Activated CD8-positive, alpha-beta memory T cell treated with anti-CD3 and anti-CD28 coated beads, Interleukin-2, amount 10 ng/mL, durations not matched to agents 7 days and 5 days (primary cell): ENCODE measurements at places on chromosomes 13 and 19. TPM values are rescaled to one million over a fixed set of nuclear protein-coding genes. Genes with fewer than 3 reads are reported as not detected.

Gene SHC2
- total RNA-seq = not detected

Gene KIR2DL3
- 0.30 TPM for total RNA-seq

Gene PSG11
- total RNA-seq = not detected

Gene RFPL4A
- total RNA-seq = not detected

Gene PCDH8
- not detected for total RNA-seq

Gene ZNF568
- 6.7 TPM for total RNA-seq

Gene ZIK1
- total RNA-seq = 10.6 TPM

Gene AXL
- 0.05 TPM for total RNA-seq

Gene CD70
- 74.3 TPM for total RNA-seq

DNA sequence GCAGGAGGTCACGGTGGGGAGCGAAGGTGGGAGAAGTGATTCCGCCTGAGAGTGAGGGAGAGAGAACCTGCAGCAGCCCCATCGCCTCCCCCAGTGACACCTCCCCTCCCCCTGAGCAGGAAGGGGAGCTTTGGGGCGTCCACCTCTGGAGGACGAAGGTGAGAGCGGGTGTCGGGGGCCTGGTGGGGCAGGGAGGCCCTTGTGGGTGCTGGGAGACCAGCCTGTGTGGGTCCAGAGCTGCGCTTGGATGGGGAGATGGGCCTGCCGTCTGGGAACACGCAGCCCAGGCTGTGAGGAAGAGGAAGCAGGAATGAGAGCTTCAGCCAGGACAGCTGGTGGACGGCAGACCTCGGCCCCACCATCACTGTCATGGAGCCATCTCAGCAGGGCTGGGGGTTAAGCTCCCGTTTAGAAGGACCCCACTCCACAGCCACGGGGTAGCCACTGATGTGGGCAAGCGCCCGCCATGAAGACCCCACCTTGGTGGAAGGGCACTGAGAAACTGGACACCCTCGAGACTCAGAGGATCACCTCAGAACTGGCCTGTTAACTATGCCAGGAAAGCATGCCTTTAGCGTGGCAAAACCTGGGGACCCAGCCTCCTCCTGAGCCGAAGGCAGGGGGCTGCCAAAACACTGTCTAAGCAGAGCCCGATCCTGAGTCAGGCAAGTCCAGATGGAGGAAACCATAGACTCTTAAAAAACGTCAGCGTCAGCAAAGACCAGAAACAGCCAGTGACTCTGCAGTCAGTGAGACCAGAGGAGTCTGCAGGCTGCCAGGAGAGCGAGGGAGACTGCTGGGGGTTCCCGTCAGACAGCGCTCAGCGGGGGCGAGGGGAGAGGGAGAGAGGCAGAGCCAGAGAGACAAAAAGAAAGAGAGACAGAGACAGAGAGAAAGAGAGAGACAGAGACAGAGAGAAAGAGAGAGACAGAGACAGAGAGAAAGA lies 6.4 kb upstream of the PROZ start:
- DNase-seq = no peak

GRCh38 chr13:46015366-46015765 lies 37.2 kb downstream of the ZC3H13 start:
- no peak for DNase-seq

DNA sequence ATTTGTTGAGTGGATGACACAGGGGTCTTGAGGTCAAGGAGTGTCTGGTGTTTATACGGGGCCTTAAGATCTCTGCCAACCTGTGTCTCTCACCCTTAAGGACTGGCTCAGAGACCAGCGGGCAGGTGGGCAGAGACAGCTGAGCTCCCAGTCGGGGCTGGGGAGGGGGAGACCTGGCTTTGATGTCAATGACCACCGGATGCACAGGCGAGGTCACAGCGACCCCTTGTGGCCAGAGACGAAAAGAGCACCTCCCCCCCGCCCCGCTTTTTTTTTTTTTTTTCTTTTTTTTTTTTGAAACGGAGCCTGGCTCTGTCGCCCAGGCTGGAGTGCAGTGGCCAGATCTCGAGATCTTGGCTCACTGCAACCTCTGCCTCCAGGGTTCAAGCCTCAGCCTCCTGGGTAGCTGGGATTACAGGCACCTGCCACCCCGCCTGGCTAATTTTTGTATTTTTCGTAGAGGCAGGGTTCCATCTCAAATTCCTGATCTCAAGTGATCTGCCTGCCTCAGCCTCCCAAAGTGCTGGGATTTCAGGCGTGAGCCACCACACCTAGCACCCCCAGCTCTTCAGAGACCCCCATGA lies 12.1 kb upstream of the KLK14 start:
- no peak for DNase-seq

GRCh38 chr19:11361037-11361770 lies 6.0 kb downstream of the PLPPR2 start:
- no peak for DNase-seq

GRCh38 chr13:44350775-44351504 lies 22.7 kb upstream of the SERP2 start:
- no peak for DNase-seq

DNA sequence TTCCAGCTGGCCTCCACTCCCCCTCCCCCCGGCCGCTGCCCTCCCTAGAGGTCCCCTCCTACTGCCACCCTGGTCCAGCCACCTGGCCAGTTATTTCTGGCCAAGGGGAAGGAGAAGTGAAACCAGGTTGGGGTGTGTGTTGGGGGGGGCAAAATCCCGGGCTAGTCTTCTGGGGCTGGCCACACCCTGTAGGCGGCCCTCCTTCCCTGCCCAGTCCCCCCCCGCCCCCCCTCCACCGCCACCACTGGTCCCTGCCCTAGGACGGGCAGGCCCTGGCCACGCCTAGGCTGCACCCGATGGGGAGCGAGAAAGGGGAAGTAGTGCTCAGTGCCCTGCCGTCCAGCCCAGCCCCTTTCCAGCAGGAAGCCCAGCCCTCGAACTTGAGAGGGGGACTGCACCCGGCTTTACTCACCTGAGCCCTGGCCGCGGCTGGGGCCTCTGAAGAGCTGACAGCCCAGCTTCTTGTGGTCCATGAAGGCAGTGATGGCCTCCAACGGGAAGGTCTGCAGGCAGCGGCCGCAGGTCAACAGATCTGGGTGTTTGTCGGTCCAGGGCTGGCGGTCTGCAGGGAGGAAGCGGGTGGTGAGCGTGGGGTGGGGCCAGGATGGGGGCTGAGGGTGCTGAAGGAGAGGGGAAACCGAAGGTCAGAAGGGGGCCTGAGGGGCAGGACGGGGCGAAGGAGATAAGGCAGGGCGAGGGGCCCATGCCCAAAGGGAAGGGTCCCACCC lies 813 bp downstream of the ZNF296 start:
- DNase-seq = peak; percentile 85

DNA sequence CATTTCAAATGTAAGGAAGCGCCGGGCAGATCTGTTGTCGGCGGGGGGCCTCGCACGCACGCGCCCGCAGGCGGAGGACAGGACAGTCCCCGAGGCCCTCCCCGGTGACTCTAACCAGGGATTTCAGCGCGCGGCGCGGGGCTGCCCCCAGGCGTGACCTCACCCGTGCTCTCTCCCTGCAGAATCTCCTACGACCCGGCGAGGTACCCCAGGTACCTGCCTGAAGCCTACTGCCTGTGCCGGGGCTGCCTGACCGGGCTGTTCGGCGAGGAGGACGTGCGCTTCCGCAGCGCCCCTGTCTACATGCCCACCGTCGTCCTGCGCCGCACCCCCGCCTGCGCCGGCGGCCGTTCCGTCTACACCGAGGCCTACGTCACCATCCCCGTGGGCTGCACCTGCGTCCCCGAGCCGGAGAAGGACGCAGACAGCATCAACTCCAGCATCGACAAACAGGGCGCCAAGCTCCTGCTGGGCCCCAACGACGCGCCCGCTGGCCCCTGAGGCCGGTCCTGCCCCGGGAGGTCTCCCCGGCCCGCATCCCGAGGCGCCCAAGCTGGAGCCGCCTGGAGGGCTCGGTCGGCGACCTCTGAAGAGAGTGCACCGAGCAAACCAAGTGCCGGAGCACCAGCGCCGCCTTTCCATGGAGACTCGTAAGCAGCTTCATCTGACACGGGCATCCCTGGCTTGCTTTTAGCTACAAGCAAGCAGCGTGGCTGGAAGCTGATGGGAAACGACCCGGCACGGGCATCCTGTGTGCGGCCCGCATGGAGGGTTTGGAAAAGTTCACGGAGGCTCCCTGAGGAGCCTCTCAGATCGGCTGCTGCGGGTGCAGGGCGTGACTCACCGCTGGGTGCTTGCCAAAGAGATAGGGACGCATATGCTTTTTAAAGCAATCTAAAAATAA lies 18.2 kb downstream of the IL17D start:
- no peak for DNase-seq

- DNase-seq = no peak
Measured at GRCh38 chr13:24906268-24906667, 142.3 kb downstream of the RNF17 start.

- no peak for DNase-seq
Measured at GRCh38 chr19:53961523-53962356, 997 bp upstream of the CACNG8 start.

DNA sequence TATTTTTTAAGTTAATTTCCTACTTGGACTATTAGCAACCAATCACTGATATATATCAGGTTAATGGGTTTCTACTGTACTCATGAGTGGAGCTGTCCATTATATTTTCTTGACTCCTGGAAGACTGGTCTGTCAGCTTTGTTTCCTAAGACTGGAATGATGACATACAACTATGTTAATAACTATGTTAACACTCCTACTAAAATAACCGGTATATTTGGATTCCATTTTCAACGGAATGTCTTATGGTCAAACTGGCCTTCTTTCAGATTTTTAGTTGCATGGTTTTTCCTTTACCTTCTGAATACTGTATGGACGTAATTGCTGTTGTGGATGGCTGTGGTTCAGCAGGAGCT lies 45.8 kb upstream of the GPI start:
- DNase-seq = no peak

DNA sequence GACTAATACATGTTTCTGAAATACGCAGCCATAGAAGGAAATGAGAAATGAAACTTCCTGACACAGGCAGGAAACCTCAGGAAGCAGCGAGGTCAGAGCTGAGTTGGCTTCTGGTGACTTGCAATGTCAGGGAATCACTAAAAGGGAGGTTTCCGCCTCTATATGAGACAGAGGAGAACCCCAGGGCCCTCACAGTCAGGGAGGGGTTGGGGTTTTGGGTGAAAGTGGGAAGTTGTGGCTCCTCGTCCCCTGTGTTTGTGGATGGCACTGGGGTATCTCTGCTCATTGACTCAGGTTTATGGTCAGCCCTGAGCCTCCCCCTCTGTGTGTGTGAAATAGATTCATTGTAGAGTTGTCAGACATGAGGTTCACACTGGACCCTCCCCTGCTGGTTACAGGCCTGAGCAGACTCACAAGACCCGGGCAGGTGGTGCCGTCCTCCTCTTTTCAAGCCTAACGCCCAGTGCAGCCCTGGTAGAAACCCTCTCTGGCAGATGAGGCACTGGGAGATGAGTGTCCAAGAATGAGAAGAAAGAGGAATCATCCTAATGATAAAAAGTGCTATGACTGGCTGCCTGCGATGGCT lies 5.5 kb upstream of the LILRA6 start:
- DNase-seq = peak; percentile 68

- no peak for DNase-seq
Measured at GRCh38 chr13:106205871-106206270, 329.6 kb downstream of the EFNB2 start.

GRCh38 chr13:113905018-113905417 lies 41.1 kb upstream of the GAS6 start:
- DNase-seq = peak; percentile 5

GRCh38 chr13:29324601-29325000 lies 270.9 kb downstream of the SLC7A1 start:
- DNase-seq = no peak

- no peak for DNase-seq
Measured at GRCh38 chr19:50857366-50857765, 2.7 kb downstream of the KLK3 start.

DNA sequence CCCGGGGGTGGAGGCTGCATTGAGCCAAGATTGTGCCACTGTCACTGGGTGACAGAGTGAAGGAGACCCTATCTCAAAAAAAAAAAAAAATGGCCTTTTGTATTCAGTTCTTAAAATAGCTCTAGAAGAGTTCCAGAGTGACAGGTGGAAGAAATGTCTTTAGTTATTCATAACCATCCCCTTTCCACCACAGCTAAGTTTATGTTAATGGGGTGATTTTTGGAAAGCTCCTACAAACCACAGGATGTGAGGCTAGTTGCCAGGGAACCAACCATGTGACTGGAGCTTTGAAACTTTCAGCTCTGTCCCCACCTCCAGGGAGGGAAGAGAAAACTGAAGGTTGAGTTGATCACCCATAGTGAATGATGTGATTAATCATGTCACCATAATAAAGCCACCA lies 6.9 kb downstream of the ZNF490 start:
- peak; percentile 80 for DNase-seq

DNA sequence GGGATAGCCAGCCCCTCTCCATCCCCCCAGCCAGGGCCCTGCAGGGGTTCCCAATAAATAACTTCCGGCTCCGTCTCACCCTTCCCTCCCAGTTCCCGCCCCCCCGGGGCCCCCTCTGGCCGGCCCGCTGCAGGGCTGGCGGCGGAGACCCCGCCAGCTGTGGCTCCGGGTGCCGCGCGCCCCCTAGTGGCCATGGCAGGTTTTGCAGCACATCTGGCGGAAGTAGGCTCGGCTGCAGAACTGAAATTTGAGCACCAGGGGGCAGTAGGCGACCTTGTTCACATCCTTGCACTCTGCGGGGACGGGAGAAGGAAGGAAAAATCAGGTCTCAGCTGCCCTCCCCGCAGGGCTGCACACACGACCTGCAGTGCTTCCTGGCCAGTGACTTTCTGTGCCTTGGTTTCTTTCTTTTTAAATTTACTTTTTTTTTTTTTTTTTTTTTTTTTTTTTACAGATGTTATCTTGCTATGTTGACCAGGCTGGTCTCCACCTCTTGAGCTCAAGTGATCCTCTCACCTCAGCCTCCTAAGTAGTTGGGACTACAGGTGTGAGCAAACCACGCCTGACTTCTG lies 3.6 kb upstream of the MYO1F start:
- DNase-seq = peak; percentile 90

DNA sequence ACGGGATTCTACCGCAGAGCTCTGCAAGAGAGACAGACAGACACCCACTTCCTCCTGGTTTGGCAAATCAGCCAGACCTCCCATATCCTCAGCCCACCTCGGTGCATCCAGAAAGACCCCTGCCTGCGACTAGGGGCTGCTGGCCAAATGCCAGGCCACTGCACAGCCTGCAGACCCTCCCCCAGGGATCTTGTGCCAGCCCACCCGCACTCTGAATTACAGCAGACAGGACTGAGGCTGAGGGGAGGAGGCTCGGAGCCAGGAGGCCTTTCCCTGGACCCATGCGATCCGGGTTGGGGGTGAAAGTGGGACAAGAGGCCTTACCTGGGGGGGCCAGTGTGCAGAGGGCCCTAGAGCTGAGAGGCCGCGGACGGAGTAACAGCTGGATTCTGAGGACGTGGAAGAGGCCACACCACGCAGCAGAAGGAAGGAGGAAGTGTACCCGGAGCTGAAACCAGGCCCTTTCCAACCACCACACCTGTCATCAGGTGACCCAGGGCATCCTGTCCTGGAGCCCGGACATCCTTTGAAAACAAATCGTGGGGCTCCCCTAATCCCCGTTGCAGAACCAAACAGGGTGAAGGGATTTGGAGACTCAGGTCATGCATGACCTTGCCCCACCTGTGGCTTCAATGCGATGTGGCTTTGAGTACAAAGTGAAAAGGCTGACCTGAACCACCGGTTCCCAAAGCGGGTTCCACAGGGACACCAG lies 993 bp downstream of the FUT6 start:
- no peak for DNase-seq
